ENCODE measurements at places on chromosomes 11 and 22.

GRCh38 chr11:46338988-46339666, 8.1 kb upstream of the DGKZ start:
- no peak for DNase-seq

- DNase-seq = no peak
These were observed 152.8 kb upstream of the ZBED5 start for GRCh38 chr11:11010624-11011127.

DNA sequence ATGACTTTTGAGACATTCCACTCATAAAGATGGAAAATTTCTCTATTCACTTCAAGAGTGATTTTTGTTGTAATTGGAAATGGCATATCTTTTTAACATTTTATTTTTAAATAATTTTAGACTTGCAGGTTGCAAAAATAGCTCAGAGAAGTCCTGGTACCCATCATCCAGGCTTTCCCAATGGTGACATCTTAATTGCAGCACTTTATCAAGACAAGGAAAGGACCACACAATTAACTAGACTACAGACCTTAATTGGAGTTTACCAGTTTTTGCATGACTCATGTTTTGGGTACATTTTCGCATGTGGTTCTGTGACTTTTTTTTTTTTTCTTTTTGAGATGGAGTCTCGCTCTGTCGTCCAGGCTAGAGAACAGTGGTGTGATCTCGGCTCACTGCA, 23.0 kb upstream of the MAP6 start:
- DNase-seq = no peak

- no peak for DNase-seq
These were observed 4.2 kb downstream of the TSSC4 start for GRCh38 chr11:2404735-2405196.

GRCh38 chr11:110486156-110486555, 56.4 kb downstream of the FDX1 start:
- DNase-seq = no peak

DNA sequence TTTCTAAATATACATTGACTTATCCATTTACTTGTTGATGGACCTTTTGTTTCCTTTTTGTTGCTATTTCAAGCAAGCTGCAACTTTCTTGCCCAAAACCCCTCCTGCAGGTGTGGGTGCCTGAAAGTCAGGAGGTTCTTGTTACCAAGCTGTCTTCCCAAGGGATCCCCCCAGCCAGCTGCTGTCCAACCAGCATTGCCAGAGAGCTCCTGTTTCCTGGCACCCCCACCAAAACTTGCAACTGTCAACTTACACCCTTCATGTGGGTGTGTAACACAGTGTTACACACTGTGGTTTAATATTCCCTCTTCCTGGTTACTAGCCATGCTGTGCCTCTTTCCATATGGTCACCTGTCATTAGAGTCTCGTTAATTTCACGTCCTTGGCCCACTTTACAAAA, 1.6 kb upstream of the KRTAP5-1 start:
- DNase-seq = no peak

GRCh38 chr11:1305063-1305495, 4.4 kb downstream of the TOLLIP start:
- no peak for DNase-seq

- DNase-seq = no peak
These were observed 27.9 kb upstream of the RASL10A start for GRCh38 chr22:29343313-29343805.

GRCh38 chr22:19048531-19048930, 73.7 kb downstream of the DGCR2 start:
- no peak for DNase-seq

GRCh38 chr11:44008698-44009097, 39.1 kb upstream of the ACCSL start:
- no peak for DNase-seq

DNA sequence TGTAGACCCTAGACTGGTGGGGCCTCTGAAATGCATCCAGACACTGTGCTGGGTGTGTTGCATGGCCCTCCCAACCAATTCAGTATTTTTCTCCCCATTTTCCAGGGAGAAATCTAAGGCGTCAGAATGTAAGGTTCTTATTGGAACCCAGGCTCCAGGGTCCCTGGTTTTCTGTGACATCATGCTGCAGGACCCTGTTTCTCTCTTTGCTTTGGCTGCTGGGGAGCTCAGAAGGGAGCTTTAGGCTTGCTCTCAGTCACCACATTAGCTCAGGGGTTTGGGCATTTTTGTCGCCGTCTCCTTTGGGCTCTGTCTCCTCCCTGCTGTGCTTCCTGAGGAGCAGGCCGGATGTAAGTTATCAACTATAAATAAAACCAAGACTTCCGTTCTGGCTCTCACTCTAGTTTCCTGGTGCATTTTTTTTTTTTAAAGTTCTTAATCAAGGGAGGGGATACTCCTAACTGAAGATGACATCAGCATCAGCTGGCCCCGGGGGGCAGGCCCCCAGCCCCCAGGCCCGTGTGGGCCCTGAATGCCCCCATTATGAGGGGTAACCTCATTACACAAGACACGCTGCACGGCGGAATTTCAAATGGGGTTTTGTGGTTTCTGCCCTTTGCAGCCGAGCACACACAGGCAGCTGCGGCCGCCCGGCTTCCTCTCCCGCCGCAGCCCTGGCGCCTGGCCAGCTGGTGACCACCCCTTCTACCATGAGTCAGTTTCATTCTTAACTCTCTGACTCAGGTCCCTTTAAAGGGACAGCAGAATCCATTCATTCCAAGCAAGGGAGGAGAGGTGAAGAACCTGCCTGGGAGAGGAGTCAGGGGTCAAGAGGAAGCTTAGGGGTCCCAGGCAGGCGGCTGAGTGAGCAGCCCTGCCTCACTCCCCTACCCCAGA, 3.2 kb downstream of the MYEOV start:
- no peak for DNase-seq

GRCh38 chr11:68956142-68956541, 24.6 kb downstream of the MRGPRD start:
- no peak for DNase-seq

GRCh38 chr11:19656140-19656541, 56.5 kb upstream of the NAV2 start:
- DNase-seq = no peak

GRCh38 chr11:108556019-108556418, 37.5 kb downstream of the EXPH5 start:
- no peak for DNase-seq

DNA sequence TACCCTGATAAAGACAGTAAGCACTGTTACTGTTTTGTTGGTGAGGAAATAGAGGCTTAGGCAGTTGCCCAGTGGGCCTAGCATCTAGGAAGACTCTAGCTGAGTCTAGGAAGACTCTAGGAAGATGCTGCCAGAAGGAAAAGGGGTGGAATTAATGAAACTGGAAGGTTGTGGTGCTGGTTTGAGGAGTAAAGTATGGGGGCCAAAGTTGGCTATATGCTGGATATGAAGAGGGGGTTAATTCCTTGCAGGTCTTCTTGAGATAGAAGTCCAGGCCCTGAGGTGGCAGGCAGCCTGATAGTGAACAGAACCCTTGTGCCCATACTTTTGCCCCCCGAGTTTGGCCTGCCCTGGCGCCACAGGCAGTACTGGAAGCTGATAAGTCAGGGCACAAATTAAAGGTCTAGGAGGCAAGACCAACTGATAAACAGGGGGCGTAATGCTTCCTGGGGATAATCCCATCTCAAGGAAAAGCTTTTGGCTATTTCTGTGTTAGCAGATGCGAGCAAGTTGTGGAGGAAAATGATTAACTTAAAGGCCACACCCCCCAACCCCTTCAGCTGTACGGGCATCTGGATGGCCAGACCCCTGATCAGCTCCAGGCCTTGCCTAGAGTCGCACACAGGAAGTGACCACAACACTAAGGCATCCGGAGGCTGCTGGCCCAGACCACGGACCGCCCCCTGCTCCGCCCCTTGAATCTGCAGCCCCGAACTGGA, 3.1 kb downstream of the ILK start:
- DNase-seq = peak; percentile 67

- DNase-seq = no peak
These were observed 85.4 kb downstream of the MTNR1B start for GRCh38 chr11:93054881-93055280.

DNA sequence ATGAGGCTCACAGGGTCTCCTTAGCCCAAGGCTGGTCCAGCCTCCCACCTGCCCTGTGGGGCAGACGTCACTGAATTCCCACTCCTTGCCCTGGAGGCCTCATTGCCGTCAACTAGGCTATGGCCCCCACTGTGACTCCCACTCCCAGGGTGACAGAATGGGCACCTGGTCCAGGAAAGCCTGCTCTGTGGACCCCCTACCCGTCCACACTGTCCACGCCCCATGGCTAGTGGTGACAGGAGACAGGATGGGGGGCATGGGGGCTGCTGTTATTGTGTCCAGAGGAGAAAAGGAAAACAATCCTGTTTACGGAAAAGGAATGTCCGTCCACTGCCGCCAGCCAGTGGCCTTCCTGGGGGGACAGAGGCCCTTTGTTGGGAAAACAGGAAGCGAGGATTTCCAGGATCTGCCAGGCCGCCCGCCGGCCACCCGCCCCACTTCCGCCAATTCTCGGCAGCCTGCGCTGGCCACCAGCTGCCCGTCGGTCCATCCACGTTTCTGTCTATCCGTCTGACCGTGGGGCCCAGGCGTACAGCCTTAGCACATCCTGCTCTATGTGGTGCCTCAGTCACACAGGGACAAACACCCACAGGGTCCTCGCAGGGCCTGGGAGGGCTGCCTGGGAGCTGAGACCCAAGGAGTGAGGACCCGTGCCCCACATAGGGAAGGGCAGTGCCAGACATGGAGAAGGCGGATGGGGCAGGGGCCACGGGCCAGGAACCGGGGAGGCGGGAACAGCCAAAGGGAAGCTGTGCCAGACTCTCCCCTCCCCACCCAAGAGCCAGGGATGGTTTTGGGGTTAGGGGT, 19.5 kb downstream of the CRELD2 start:
- DNase-seq = no peak

GRCh38 chr11:123443851-123444623, 14.0 kb downstream of the GRAMD1B start:
- DNase-seq = no peak

DNA sequence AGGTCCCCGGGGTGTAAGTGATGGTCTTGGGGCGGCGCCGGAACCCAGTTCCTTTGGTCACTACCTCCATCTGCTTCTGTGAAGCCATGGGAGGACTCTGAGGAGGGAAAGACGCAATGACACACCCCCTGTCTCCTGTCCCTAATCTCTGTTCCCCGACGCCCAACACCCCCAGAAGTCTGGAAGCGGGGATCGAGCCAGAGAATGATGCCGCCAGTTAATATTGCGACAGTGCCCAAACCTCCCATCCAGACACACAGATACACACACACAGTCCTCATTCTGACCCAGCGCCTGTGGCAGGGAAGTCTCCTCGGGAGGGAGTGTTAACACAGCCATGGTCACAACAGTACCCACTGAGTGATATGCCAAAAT, 352 bp downstream of the C22orf23 start:
- no peak for DNase-seq
